NCI-H1105 (cell line): ENCODE measurements at places on chromosomes 1 and 21.
A peak's percentile ranks its signal among the peaks of the same experiment; 100 is the strongest.

- DNase-seq: no peak
Observed at GRCh38 chr1:235075777-235076308, 52.8 kb downstream of the TOMM20 start.

GRCh38 chr1:178174539-178174938 lies 80.6 kb downstream of the RASAL2 start:
- DNase-seq: no peak

- no peak for DNase-seq
Observed at GRCh38 chr1:188590641-188591040, 1761.9 kb downstream of the PLA2G4A start.

GRCh38 chr1:50633465-50633864 lies 210.2 kb upstream of the DMRTA2 start:
- DNase-seq: peak; percentile 93

DNA sequence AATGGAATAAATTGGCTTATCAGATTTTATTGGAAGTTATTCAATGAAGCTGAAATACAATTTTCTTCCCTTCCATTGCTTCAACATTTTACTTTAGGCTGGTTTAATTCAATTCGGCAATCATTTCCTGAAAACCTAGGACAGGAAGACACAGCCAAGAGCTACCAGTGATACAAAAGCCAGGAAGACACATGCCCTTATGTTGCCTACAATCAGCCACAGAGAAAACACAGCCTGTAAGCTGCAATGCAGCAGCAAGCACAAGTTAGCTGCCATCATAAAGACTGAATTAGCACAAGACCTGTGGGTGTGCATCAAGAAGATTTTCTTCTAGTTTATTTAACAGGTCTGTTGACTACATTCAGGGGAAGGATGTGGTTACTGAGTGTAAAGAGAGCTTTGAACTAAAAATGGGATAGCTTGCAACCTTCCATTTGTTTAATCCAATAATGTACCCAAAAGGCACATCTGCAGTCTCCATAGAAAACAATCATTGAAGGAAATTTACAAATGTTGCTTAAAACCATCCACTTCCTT lies 193.8 kb downstream of the KCNH1 start:
- DNase-seq: no peak

DNA sequence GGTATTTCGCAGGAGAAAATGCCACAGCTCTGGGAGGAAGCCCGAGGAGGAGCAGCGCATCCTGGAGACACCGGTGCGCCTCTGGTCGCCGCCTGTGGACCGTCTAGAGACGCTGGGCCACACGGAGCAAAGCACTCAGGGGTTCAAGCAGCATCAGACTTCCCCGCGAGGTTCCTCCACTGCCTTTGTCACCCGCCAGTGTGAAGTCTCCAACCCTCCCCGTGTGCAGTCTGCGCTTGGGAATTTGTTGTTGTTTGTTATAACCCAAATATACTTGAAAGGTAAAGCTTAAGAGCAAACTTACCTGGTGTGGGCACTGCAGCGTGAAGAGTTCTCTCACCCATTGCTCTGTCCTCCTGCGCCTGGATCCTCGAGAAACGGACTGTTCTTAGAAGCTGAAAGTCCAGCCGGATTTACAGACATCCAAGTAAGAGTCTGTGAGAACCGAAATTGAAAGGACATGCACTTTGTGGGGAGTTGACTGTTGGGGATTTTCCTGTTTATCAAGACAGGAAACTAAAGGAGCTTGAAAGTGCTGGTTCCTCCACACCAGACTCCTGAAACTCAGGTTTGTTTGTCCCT lies at the start of gene GBP4:
GBP4 (minus strand) TSS at position 452 of the 582 bp plus-strand sequence; CDS start at position 344, 108 bp downstream.
- DNase-seq: no peak

- DNase-seq: no peak
Observed at GRCh38 chr1:89786628-89787214, 34.1 kb upstream of the LRRC8D start.

GRCh38 chr1:244012202-244012601 lies 38.9 kb upstream of the ZBTB18 start:
- peak; percentile 26 for DNase-seq

DNA sequence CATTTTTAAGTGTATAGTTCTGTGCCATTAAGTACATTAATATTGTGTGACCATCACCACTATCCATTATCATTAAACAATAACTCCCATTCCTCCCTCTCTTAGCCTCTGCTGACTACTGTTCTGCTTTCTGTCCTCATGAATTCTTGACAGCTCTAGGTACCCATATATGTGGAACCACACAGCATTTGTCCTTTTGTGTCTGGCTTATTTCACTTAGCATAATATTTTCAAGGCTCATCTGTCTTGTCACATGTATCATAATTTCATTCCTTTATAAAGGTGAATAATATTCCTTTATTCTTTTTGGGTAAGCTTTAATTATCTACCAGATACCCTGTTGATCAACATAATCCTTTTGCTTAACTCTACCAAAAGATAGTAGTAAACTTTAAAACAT lies 47.7 kb downstream of the SPEN start:
- no peak for DNase-seq

DNA sequence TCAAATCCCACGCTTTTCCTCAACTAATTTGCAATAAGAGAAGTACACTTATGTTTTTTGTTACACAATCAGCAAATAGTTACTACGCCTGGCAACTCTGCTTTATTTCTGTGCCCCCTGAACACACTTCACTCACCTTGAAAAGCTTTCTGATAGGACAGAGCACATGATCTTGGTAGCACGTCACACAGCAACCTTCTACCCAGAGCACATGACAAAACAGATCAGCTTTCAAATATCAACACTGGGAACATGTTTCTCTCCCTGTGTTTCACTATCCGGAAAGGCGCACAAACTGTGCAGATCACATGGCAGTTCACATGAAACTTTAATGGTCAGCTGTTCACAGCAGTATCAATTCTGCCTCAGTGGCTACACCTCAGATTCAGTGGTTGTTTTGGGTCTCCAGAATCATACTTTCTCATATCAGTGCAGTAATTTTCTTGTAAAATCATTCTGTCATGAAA lies 2.2 kb downstream of the SLC19A2 start:
- DNase-seq: no peak

DNA sequence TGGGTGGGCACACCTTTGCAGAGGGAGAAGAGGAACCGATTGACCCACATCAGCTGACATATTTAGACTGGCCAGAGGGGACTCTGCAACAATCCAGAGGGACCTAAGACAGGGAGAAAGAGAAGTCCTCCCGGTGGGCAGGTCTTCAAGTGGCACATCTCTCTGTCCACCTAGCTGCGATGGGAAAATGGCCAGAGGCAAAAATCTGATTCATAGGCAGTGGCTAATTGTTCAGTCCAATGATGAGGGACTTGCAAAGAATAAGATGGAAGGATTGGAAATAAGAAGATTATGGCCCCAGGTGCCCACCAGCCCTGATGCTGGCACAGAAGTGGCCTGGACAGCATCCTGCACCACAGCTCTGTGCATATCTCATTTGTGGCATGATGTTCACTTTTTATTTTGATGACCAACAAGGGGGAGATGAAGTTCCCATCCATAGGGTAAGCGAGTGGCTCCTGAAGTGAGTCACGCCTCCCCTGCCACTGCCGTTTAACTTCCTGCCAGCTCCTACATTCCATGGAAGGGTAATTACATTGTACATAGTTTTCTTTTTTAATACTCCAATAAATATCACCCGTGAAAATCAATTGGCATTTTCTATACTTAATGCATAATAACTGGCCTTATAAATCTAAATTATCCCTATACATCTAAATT lies 659.6 kb downstream of the MATN1 start:
- DNase-seq: no peak

DNA sequence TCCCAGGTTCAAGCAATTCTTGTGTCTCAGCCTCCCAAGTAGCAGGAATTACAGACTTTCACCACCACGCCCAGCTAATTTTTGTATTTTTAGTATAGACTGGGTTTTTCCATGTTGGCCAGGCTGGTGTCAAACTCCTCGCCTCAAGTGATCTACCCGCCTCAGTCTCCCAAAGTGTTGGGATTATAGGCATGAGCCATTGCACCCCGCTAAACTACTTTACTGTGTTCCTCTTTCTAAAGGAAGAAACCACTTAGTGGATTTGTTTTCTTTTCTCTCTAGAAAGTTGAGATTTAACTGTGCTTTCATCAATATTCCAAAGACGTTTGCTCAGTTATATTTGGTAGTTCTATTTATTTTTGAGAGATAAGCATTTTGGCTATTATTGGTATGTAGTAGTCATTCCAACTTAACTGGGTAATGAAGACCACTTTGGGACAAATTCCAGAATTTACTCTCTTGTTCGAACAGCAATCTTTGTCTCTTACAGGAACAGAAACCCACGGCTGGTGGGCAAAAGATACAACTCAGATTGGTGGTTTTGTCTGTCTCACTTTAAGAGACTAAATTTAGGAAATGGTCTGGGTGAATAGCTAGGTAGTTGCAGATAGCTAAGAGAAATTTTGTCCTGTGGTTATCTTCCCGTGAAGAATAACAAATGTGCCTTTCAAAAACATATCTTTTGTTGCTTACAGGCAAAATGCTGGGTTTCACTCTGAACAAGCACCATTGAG lies 103.5 kb upstream of the CD55 start:
- DNase-seq: no peak

DNA sequence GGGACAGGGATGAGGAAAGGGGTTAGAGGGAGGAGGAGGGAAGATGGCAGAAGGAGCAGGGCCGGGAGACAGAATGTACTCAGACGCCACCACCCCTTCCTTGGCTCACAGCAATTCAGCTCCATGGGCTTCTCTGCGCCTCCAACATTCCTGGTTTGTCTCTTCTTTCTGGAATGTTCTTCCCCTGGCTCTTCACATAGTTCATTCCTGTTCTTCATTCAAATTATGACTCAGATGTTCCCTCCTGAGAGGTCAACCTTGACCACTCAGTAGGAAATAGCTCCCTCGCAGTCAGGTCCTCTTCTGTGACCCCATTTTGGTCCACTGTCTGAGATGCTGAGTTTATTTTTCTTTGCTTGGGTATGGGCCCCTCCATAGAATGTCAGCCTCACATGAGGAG lies 203.2 kb downstream of the C1orf94 start:
- no peak for DNase-seq

GRCh38 chr1:184792450-184792969 lies 37.9 kb upstream of the EDEM3 start:
- no peak for DNase-seq

- no peak for DNase-seq
Observed at GRCh38 chr1:173857363-173857917, 10.3 kb downstream of the GAS5 start.

GRCh38 chr1:5495596-5496410 lies 496.4 kb downstream of the NPHP4 start:
- DNase-seq: no peak

GRCh38 chr1:30976143-30976542 lies 67.6 kb upstream of the SDC3 start:
- DNase-seq: no peak

GRCh38 chr1:3078430-3078861 lies 9.4 kb downstream of the PRDM16 start:
- no peak for DNase-seq

- DNase-seq: no peak
Observed at GRCh38 chr1:30785181-30785580, 27.6 kb upstream of the LAPTM5 start.

- DNase-seq: no peak
Observed at GRCh38 chr1:58395355-58395754, 151.2 kb downstream of the OMA1 start.

DNA sequence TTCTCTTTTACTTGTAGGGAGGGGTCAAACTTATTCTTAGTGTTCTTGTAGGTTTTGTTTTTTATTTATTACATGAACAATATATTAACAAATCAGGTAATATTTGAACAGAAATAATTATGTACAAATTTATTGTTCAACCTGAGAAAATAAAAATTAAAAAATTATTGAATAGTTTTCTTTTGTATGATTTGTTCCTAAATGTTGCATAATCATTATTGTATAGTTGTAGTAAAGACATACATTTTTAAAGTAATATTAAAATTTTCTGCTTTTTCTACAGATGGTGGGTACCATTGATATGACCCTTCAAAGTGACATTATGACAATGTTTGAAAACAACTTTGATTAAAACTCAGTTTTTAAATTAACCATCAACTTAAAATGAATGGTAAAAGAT lies 15.9 kb upstream of the EPHX4 start:
- DNase-seq: no peak

DNA sequence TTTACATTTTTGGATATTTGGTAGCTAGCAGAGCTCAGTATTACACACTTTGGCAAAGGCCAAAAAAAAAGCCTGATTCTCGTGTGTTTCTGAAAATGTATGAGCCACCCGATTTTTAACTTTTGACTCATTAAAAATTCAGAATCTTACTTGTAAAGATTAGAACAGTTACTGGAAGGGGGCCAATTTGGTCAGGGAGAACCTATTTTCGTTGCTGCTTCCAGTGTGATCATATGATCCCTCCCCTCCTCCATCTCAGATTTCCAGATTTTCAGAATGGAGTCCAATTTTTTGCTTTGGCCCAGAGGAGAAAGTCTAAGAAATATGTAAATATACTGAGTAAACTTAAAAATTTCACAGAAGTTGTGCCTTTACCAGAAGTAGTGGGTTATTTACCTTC lies 3.2 kb upstream of the OR2AK2 start:
- no peak for DNase-seq

DNA sequence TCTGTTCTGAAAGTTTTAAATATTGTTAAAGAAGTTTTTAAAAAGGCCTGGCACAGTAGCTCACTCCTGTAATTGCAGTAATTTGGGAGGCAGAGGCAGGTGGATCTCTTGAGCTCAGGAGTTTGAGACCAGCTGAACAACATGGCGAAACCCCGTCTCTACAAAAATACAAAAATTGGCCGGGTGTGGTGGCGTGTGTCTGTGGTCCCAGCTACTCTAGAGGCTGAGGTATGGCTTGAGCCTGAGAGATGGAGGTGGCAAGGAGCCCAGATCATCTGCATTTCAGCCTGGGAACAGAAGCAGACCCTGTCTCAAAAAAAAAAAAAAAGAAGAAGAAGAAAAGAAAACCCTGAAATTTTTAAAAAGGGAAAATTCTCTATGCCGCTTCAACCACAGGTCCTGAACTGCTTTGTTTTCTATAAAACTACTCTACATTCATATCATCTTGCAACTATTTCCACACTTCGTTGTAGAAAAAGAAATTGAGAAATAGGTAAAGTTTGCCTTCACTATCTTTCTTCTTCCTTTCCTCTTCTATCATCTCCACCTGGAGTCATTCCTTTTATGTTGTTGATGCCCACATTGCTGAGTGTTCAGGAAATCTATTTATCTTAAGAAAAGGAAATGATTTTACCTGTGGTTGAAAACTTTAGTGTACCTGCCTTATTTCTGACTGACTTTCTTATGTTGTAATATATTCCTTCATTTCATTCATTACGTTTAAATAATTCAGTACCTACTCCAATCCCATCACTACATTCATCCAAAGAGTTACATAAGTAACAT lies 1.7 kb downstream of the ATP6V1G3 start:
- no peak for DNase-seq
